NCI-H2107 (cell line): ENCODE measurements at places on chromosomes 11 and 22.

DNA sequence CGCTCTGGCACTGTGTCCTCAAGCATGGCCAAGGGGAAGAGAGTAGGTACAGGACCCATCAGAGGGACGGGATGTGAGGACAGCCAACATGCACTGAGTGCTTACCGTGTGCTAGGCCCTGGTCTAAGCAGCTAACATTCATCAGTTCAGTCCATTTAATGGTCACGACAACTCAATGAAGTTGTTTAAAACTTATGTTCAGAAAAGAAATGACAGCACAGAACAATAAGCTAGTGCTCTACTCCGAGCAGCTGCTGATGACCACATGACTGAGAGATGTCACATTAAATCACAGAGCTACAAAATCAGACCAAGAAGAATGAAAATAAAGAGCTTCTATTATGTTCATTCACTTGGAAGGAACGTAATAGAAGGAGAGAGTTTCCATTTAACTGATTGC, 26.3 kb downstream of the PRDM10 start:
- DNase-seq = no peak

- no peak for DNase-seq
These were observed 467.6 kb downstream of the NTM start for GRCh38 chr11:131838016-131838415.

DNA sequence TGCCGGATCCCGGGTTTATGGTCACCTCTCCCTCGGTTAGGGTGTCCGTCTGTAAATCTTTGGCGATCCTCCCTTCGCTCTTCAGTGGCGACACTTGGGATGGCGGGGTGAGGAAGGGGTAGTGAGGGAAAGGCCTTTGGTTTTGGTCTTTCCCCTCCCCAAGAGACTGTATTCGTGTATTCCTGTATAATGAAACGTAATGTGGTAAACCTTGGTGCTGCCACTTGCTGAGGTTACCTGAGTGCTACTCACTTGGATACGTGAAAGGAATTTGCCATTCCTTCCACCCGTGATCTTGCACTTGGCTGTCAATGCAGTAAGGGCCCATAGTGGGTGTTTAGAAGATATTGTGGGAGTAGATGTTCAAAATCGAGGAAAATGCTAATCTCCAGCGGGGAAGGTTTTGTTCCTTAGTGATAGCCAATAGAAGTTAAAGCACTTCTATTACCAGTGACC, 578 bp upstream of the NUP160 start:
- no peak for DNase-seq

DNA sequence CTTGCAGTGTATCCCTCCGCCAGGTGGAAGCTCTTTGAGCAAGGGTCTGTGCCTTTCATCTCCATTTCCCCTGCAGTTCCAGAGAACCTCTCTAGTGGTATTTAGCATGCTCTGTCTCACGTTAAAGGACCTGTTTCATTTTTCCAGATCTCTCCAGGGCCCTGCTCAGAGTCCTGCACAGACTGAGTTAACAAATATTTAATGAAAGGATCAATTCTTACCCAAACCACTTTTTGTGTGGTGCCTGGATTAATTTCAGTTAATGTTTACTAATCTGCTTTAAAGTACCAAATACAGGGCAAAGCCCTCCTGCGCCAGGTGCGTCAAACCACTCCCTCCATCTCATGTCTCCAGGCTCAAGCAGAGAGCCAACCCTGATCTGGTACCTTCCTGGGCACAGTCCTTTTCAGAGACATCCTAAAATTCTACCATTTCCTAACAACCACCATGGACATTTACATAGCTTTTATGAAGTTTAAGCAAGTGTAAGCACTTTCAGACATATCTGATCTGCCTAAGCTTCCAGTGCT, 18.7 kb upstream of the ACER3 start:
- DNase-seq = no peak

GRCh38 chr11:17259519-17259918, 17.0 kb upstream of the NUCB2 start:
- no peak for DNase-seq

GRCh38 chr11:9765320-9766101, 101.6 kb downstream of the SWAP70 start:
- DNase-seq = no peak

DNA sequence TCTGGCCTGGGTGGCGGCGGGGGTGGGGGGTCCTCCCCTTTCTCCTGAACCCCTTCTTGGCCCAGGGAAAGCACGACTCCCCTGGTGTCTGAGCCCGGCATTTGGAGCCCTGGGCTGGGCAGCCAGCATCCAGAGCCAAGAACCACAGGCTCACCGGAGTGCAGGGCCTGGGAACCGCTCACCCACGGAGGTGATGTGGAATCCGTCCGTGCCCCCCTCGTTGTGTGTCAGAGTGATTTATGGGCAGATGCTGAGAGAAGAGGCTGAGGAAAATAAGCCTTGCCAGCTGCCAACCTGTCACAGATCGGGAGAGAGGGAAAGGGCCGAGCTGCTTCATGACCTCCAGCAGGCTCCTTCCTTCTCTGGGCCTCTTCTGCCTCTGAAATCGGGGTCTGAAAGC, 33.7 kb downstream of the WNT11 start:
- DNase-seq = no peak
